Suppressor macrophage treated with lipopolysaccharide for 1 hour (primary cell): ENCODE measurements at places on chromosomes 5 and 9.

DNA sequence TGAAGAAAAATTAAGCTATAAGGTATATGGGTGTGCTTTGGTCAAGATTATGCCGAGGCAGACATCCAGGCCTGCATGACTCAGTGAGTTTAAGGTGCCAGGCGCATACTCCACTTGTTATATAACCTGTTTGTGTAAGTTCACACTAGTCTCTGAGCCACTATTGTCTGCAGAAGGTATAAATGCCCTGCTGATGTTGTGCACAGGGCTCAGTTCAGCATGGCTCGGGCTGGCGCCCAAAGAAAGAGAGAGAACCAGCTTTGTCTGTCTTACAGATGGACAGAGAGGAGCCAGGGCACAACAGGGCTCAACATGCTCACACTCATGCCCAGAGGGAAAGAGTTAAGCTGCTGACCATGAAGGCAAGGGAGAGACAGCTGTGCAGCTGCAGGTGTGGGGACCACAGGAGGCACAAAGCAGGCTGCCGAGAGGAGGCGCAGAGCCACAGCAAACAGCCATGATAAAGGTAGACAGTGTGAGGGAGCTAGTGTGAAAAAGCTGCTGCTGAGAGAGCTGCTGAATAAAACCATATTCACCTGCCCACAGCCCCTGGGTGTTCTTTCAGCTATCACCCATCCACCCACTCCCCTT, 1587.6 kb upstream of the C9orf72 start:
- DNase-seq: no peak

- peak; percentile 57 for DNase-seq
These were observed 12.5 kb downstream of the ST8SIA4 start for GRCh38 chr5:100890461-100891008.

DNA sequence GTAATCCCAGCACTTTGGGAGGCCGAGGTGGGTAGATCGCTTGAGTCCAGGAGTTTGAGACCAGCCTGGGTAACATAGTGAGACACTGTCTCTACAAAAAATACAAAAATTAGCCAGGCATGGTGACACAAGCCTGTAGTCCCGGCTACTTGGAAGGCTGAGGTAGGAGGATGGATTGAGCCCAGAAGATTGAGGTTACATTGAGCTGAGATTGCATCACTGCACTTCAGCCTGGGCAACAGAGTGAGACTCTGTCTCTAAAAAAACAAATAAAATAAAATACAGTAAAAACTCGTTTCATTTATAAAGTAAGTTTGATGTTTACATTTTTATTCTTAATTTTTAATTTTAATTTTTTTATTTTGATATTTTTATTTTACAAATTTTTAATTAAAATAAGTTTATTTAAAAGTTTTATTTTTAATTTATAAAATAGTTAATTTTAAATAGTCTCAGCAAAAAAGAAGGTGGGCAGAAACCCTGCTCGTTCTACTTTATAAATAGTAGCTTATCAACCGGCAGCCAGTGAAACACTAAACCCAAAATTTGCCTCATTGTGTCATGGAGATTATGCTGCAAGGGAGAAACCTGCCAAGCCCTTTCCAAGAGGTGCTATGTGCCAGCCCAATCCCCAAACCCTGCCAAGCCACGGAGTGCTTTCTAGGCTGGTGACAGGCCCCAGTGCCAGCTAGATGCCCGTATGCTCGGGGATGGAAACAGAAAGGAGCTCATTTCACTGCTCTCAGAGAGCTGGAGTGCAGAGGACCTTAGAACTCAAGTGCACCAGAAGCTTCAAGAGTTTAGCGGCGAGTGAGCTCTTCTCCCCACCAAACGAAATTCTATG, 38.9 kb downstream of the SERINC5 start:
- no peak for DNase-seq

DNA sequence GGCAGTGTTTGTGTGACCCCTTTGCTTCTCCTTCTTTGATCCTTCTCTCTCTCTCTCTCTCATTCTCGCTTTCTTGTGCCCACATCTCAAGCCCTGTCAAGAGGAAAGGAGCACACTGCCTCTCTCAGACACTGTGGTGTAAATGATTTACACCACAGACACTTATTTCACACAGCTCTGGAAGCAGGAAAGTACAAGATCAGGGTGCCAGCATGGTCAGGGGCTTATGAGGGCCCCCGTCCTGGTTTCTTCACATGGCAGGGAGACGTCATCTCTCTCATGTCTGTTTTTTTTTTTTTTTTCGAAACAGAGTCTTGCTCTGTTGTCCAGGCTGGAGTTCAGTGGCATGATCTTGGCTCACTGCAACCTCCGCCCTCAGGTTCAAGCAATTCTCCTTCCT, 6.4 kb downstream of the FABP6 start:
- no peak for DNase-seq

DNA sequence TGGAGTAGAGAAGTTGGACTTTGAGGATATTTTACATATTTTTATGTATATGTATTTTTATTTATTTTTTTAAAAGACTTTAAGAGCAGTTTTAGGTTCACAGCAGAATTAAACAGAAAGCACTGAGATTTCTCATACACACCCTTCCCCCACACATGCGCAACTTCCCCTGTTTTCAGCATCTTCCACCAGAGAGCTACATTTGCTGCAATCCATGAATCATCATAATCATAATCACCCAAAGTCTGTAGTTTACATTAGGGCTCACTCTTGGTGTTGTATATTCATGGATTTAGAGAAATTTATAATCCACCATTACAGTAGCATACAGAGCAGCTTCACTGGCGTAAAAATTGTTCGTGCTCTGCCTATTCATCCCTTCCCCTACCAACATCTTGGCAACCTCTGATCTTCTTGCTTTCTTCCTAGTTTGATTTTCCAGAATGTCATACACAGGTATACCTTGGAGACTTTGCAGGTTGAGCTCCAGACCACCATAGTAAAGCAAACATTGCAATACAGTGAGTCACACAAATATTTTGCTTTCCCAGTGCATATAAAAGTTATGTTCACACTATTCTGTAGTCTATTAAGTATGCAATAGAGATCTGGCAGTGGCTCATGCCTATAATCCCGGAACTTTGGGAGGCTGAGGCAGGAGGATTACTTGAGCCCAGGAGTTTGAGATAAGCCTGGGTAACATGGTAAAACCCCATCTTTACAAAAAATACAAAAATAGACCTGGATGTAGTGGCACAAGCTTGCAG, 9.6 kb upstream of the CCDC171 start:
- DNase-seq: peak; percentile 70

- DNase-seq: no peak
These were observed 1077.0 kb upstream of the C9orf72 start for GRCh38 chr9:28650327-28650726.

DNA sequence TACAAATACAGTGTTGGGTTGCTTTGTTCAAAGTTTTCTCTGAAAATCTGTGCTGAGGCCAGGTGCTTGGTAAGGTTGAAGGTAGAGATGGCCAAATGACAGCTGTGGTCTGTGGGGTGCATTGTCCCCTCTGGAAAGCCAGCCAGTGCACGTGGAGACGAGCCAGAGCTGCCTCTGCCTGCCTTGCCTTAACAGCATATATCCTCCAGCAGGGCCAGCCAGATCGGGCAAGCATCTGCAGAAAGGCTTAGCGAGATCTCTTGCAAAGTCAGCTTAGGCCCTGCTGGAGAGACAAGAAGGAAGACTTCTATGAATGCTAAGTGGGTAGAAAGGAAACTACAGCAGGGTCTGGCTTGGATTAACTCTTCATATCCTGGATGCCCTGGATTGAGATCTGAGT, 49.5 kb downstream of the GRIA1 start:
- no peak for DNase-seq

- no peak for DNase-seq
These were observed 42.1 kb upstream of the FAM240B start for GRCh38 chr9:38761999-38762398.

DNA sequence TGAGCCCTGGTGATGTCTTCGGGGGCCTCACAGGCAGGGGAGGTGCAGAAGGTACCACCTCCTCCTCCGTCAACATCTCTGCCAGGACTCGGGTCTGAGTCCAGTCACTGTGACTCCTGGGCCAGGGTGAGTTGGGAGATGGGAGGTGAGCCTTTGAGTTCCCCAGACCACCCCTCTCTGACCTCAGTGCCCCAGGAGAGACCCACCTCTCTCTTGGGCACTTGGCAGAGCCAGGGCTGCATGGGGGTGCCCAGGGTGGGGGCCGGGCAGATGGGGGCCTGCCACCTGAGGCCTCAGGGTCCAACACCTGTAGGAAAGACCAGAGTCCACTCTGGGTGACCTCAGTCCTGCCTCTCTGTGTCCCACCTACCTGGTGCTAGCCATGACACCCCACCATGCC, 6.8 kb downstream of the KIF12 start:
- no peak for DNase-seq

GRCh38 chr5:95872346-95873268, 50.1 kb upstream of the GLRX start:
- DNase-seq: no peak

- peak; percentile 70 for DNase-seq
These were observed 18.2 kb downstream of the FAF2 start for GRCh38 chr5:176466245-176466871.

DNA sequence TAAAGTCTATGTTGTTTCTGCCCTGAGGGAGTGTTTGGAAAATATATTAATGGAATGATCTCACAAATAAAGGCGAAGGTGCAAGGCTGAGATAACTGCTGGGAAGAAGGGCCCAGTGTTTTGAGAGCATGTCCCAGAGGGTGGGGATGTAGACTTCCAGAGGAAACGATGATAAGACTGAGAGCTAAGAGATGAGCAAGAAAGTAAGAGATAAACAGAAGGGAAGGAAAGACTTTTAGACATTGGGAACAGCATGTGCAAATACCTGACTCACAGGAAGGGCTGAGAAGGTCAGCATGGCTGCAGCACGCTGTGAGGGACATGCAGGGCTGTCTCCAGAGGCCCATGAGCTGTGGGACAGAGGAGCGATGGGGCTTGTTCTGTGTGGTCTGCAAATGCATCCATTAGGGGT, 19.9 kb upstream of the ADRB2 start:
- DNase-seq: no peak

- peak; percentile 21 for DNase-seq
These were observed 498 bp downstream of the ZNF367 start for GRCh38 chr9:96417661-96418082.

GRCh38 chr9:34405719-34406118, 29.0 kb upstream of the MYORG start:
- DNase-seq: no peak

- DNase-seq: no peak
These were observed 583.1 kb downstream of the CCDC171 start for GRCh38 chr9:16135968-16136367.

- DNase-seq: no peak
These were observed 402.1 kb downstream of the PRELID2 start for GRCh38 chr5:145433077-145433476.

GRCh38 chr9:137277329-137278041, at the start of gene TOR4A:
Gene TOR4A (plus strand): TSS chr9:137277726. CDS start chr9:137278690, 964 bp downstream.
- peak; percentile 89 for DNase-seq

DNA sequence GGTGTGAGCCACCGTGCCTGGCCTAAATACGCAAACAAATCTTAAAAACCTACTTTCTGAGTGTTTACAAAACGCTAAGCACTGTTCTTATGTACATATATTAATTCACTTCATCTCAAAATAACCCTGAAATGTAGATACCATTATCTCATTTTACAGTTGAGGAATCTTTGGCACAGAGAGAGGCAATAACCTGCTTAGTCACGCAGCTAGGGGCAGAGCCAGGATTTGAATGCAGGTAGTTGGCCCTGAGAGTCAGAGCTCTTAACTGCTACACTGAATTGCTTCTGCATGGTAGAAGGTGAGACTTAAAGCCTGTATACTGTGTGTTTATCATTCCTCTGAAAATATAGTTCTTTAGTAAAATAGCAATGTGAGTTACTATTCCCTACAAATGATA, 21.9 kb downstream of the ARHGEF37 start:
- no peak for DNase-seq

DNA sequence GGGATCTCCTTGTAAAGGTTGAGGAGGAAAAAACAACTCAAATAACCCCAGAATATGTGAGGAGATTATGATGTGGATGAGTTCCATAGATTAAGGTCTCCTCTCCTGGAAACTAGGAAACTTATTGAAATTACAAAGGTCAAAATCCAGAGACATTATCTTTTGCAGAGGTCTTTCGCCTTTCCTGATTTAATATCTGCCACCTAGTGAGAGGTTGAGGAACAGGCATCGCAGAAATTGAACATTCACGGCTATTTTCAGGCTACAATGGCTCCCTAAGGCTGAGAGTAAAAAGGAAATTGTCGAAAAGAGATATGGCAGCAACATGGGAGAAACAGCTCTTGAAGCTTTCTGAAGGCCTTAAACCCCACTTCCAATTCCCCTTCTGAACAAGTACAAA, 127.5 kb upstream of the PLCXD3 start:
- DNase-seq: no peak

DNA sequence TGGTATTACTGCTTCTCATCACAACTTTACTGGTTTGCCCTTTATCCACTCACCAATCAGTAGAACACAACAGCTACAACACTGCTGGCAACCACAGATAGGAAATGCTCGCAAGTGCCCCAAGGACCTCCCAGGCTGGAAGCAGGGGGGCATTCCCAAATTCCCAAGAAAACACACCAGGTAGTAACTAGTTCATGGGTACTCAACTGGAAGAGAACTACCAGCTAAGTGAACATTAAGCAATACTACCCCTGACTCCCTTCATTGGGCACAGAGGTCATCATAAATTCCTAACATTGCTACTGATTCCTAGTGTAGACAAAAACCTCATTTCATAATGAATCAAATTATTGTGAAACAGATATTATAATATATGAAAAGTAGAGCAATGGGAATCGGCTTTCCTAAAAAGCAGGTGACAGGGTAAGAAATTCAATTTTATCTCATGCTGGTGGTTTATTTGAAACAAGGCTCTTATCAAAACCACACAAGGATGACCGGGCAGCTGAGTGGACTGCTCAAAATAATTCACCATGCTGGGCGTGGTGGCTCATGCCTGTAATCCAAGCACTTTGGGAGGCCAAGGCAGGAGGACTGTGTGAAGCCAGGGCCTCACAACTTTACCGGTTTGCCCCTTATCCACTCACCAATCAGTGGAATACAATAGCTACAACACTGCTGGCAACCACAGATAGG, 81.6 kb downstream of the TLE1 start:
- DNase-seq: no peak

GRCh38 chr5:67085616-67086015, 111.0 kb downstream of the CD180 start:
- no peak for DNase-seq

- DNase-seq: no peak
These were observed 18.7 kb upstream of the ITGA1 start for GRCh38 chr5:52769061-52769460.
